Central memory CD4-positive, alpha-beta T cell (primary cell): ENCODE measurements at places on chromosomes 13 and 19.
A peak's percentile ranks its signal among the peaks of the same experiment; 100 is the strongest.

- DNase-seq = no peak
Observed at GRCh38 chr13:74554569-74555275, 420.5 kb upstream of the KLF12 start.

- DNase-seq = peak; percentile 3
Observed at GRCh38 chr13:60164234-60164889, 634 bp upstream of the DIAPH3 start.

- no peak for DNase-seq
Observed at GRCh38 chr13:59801107-59801880, 362.4 kb downstream of the DIAPH3 start.

- no peak for DNase-seq
Observed at GRCh38 chr19:2140138-2140569, 11.2 kb downstream of the AP3D1 start.

DNA sequence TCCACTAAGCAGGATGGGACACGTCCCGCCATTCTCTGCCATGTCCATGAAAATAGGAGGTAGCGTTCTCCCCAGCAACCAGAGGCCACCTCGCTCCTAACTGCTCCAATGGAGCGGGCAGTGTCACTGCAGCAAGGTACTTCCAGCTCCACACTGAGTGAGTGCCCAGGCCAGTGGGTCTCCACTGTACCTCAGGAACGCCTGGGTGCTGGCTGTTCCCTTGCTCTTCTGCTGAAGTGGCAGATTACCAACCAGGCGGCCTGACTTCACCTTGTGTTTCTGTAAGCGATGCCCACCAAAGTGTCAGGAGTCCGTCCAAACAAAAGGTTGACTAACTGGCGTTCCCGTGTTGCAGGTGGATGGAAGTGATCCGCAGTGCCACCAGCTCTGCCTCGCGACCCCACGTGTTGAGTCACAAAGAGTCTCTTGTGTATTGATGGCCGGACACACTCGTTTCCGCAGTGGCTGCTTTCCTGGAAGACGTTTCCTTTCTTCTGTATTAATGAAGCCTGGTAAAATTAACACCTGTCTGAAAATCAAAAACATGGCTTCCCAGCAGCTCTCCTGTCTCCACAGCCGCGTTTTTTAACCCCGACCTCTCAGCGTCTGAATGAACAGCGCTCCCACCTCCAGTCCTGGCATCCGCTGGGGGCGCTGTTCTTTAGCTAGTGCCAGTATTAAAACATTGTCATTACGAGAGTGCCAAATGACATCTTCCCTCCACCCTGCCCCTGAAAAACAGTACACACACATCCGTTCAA, 128.8 kb downstream of the STK24 start:
- DNase-seq = no peak

GRCh38 chr19:10510301-10510802, 6.9 kb downstream of the S1PR5 start:
- DNase-seq = peak; percentile 38

DNA sequence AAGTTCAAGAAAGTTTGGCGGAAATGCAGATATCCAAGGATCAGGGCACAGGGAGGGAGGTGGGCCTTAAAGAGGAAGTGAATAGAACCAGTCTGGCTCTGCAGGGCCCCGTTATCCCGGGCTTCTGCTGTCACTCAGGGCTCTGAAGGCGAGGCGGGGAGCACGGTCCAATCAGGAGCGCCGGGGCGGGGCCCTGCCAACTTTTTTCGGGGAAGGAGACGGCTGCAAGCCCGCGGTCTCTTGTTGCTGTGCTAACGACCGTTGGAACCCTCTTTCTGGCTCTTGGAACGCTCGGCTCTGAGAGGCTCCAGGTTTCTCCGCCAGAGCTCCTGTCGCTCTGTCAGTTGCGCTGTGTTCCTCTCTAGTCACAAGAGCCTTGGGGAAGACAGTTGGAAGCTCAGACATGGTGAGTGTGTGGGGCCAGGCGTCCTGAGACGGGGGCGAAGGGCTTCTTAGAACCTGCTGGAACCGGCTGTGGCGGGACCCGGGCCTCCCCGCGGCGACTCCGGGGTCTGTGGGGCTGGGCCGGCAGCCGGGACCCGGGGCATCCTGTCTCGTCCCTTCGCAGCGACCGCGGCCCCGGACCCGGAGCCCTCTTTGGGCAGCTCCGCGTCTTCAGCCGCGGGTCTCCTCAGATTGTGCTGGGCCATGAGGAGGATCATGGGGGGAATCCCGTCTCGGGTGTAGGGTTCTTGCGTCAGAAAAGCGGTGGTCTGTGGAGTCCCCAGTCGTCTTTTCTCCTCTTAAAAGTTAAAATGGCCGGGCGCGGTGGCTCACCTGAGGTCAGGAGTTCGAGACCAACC, 27.7 kb downstream of the ZNF844 start:
- peak; percentile 5 for DNase-seq

DNA sequence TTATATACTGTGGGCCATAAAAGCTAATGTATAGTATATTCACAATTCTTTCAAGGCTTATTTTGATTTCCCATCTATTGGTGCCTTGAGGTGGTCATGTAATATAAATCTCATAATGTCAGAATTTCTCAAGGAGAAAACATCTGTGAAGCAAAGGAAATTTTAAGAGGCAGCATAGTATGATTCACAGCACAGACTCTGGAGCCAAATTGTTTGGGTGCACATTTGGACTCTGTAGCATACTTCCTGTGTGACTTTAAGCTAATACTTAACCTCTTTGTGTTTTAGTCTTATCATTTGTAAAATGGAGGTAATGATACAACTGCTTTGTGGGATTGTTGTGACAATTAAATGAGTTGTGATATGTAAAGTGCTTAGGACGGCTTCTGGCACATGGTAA, 67.6 kb downstream of the PIBF1 start:
- no peak for DNase-seq

DNA sequence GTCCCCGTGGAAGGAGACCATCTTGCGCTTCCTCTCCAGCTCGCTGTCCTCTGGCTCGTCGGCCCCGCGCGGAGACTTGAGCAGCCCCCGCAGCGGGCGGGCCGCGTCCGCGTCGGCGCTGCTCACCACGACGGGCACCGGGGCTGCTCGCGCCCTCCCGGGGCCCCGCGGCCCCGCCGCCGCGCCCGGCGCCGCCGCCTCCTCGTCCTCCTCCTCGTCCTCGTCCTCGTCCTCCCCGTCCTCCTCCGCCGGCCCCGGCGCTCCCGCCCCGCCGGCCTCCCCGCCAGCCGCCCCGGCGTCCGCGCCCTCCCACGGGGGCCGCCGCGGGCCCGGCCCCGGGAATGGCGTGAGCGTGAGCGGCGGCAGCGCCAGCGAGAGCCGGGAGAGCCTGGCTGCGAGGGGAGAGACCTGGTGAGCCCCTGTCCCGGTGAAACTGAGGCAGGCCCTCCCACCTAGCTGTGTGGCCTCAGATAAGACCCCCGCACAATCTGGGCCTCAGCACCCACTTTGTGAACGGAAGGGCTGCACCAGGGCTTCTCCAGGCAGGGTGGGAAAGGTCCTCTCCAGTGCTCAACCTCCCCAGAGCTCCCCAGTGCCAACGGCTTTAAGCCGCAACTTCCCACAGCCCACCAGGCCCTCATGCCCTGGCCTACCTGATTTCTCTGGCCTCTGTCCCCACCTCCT, 17.8 kb downstream of the LMTK3 start:
- DNase-seq = no peak
